ENCODE measurements at places on chromosomes 4 and X.

- DNase-seq = no peak
These were observed 12.9 kb downstream of the HMX1 start for GRCh38 chr4:8858701-8859210.

DNA sequence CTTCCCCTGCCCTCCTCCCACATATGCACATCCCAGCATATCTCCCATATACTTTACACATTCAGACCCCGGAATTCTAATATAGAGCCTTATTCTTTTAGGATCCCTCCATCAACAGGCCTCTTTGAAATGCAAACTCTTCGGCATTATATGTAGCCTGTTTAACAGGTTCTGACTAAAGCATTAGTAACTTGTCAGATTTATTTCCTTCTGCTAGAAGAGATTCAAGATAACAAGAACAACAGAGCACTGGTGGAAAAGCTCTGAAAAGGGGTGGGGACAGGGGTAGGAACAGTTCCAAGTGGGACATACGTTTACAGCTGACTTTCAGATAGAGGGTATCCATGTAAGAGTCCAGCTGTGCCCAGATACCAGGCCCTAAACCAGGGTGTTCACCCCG is 31.7 kb upstream of the PRPS1 start:
- DNase-seq = no peak

DNA sequence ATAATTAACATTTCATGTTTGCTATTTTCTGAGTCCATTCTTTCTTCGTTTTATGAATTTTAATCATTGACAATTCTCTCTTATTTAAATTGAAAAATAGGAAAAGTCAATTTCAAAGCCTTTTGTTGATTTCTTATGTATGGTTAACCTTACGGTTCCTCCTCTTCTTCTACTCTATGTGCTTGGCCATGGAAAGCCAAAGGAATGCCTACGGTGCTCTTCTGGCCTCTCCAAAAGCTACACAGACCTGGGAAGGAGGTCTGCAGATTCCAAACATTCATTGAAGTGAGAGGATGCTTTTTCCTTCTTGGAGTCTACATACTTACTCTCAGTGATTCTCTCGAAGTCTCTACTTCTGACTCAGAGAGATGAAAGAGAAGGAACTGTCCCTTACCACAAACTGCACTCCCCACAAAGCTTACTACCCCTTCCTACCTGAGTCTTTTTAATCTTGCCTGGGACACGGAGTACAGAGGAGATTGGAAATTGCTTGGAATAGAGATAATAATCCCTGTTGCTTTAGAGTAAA is 863.1 kb upstream of the FTHL17 start:
- no peak for DNase-seq

DNA sequence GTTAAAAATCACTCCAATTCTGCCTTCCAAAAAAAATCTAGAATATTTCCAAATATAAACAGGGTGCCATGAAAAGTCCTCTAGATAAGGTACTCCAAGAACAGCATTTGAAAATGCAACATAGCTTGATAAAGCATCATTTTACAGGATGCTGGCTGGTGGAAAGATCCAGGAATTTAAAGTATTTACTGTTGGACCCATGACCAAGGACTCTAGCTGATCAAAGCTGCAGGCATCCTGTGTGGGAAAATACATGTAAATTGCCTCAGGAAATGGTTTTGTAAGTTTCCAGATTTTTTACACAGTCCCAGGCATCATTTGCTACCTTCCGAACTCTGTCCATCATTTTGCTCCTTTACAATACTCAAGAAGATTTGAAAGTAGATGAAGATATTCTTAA is 164.4 kb downstream of the GRIA3 start:
- DNase-seq = no peak

GRCh38 chrX:50204364-50204899 is at the start of gene CCNB3:
CCNB3 (plus strand) TSS chrX:50204765; CDS start chrX:50285164, 80,399 bp downstream.
- DNase-seq = peak; percentile 67

- DNase-seq = no peak
These were observed 20.0 kb upstream of the EFNB1 start for GRCh38 chrX:68808686-68809357.

DNA sequence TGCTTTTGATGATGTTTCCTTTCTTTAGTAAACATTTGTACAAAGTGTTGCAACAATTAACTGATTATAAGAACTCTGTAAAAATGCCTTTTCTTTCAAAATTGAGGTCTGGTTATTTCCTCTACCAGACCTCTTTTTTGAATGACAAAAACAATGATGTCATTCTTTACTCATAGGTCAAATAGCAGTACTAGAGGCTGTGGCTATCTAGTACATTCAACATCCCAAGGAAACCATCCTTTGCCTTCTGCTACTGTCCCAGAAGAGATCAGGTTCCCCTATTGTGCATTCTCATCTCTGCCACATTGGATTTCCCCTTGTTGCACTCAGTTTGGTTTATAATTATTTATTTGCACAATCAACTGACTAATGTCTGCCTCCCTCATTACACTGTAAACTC is 19.1 kb upstream of the MAD2L1 start:
- no peak for DNase-seq

GRCh38 chrX:18422325-18422724 is 3.1 kb upstream of the CDKL5 start:
- peak; percentile 7 for DNase-seq

- no peak for DNase-seq
These were observed 16.2 kb downstream of the SLC4A4 start for GRCh38 chr4:71355045-71355444.

Data from dermis microvascular lymphatic vessel endothelial cell (primary cell).